Stimulated activated CD4-positive, alpha-beta T cell treated with anti-CD3 and anti-CD28 coated beads, Interleukin-1b, Interleukin-23, amount 100 ng/mL, for 1 hour (primary cell): ENCODE measurements at places on chromosomes 1 and 21.

DNA sequence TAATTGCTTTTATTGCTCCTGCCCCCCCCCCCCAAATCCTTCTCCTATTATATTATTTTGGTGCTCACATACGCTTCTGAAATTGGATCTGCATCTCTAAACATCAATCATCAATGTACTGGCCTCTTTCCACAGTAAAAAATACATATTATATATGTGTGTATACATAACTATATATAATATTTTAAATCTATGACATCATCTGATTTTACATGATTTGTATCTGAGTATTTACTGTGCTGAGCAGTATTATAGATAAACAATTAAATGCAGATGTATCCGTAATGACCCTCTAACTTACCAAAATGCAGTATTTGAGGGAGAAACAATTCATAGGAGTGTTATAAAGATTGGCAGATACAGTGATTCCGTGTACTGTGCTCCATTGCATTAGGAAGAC is 832 bp downstream of the PLPPR4 start:
- no peak for DNase-seq

DNA sequence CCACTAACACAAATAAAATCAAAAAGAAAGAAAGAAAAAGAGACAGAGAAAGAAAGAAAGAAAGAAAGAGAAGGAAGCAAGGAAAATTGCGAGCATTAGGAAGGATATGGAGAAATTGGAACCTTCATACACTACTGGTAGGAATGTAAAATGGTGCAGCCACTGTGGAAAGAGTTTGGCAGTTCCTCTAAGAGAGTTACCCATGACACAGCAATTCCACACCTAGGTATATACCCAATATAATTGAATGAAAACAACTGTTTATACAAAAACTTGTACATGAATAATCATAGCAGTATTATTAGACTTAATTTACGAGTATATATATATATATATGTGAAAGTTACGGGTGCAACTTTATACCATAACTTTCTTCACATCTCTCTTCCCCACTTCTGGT is 4.1 kb upstream of the LYPD8 start:
- no peak for DNase-seq

- DNase-seq = no peak
Measured at GRCh38 chr1:54254055-54254454, 54.1 kb downstream of the MRPL37 start.

DNA sequence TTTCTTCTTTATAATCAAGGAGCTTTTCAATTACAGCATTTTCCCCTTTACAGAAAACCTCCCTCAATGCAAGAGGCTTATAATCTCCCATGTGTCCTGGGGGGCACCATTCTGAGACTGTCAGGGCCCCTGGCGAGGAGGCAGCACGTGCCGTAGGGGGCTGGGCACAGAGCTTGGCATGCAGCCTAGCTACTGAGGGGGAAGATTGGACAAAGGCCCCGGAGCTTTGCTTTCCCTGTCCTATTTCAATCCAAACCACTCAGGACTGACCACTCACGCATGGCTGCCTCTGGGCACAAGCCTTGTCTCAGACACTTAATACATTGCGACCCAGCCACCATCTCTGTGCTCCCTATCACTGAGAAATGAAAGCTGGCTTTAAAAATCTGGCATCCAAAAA is 2.8 kb upstream of the RAP1GAP start:
- DNase-seq = no peak

GRCh38 chr1:116933606-116934515 is 24.1 kb downstream of the PTGFRN start:
- DNase-seq = no peak

GRCh38 chr1:77956464-77956863 is 22.4 kb downstream of the FUBP1 start:
- DNase-seq = no peak

- DNase-seq = no peak
Measured at GRCh38 chr1:167635156-167635648, 5.2 kb downstream of the RCSD1 start.

DNA sequence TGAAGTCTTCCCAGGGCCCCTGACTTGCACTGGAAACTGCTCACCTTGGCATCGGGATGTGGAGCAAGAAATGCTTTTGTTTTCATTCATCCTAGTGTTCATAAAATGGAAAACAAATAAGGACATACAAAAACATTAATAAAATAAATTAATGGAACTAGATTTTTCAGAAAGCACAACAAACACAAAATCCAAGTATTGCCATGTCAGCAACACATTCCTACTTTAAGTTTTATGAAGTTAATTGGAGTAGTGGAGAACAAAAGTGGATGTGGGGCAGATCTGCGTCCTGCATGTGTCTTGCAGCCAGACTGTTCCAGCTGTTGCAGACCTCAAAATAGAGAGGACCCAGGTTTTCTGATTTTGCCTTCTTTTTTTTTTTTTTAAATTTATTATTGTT is 32.9 kb downstream of the PRMT2 start:
- DNase-seq = no peak

- no peak for DNase-seq
Measured at GRCh38 chr1:171769171-171769570, 12.3 kb upstream of the METTL13 start.

- no peak for DNase-seq
Measured at GRCh38 chr1:118827207-118827606, 160.9 kb downstream of the TBX15 start.

- DNase-seq = peak; percentile 58
Measured at GRCh38 chr1:154998818-154999570, 3.6 kb upstream of the ZBTB7B start.

DNA sequence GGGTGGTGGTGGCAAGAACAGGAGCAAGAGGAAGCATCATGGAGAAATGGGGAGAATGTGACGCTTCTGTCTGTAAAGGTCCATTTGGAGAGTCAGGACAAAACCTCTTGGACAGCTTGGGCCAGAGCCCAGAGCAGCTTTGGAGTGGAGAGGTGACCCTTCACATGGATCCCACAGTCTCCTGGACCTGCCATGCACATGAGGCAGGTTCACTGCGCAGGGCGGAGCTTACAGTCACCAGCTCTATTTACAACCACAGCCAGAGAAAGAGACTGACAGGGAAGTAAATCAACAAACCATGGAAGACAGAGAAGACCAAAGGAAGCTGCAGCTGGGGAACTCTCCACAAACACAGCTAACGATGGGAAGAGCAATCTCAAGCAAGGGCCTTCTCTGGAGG is 828 bp upstream of the RGS8 start:
- no peak for DNase-seq

DNA sequence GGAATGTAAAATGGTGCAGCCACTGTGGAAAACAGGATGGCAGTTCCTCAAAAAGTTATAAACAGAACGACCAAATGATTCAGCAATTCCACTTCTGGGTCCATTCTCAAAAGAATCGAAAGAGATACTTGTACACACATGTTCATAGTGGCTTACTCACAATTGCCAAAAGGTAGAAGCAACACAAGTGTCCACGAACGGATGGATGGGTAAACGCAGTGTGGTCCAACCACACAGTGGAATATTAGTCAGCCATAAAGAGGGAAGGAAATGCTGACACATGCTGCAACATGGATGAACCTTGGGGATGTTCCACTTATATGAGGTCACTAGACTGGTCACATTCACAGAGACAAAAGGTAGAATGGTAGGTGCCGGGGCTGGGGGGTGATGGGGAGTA is 5.3 kb downstream of the KRTAP10-1 start:
- no peak for DNase-seq

GRCh38 chr1:181128592-181129497 is 40.3 kb downstream of the IER5 start:
- DNase-seq = no peak

- DNase-seq = no peak
Measured at GRCh38 chr1:152442765-152443164, 28.7 kb upstream of the CRNN start.
